ENCODE measurements at places on chromosomes 4 and X. TPM values are rescaled to one million over a fixed set of nuclear protein-coding genes. Genes with fewer than 3 reads are reported as not detected.

Gene UGT2B10
- total RNA-seq = not detected

Gene TCEAL5
- not detected for total RNA-seq

Gene PDHA2
- total RNA-seq = not detected

Gene PROM1
- 11.2 TPM for total RNA-seq

Gene EDA2R
- 7.9 TPM for total RNA-seq

DNA sequence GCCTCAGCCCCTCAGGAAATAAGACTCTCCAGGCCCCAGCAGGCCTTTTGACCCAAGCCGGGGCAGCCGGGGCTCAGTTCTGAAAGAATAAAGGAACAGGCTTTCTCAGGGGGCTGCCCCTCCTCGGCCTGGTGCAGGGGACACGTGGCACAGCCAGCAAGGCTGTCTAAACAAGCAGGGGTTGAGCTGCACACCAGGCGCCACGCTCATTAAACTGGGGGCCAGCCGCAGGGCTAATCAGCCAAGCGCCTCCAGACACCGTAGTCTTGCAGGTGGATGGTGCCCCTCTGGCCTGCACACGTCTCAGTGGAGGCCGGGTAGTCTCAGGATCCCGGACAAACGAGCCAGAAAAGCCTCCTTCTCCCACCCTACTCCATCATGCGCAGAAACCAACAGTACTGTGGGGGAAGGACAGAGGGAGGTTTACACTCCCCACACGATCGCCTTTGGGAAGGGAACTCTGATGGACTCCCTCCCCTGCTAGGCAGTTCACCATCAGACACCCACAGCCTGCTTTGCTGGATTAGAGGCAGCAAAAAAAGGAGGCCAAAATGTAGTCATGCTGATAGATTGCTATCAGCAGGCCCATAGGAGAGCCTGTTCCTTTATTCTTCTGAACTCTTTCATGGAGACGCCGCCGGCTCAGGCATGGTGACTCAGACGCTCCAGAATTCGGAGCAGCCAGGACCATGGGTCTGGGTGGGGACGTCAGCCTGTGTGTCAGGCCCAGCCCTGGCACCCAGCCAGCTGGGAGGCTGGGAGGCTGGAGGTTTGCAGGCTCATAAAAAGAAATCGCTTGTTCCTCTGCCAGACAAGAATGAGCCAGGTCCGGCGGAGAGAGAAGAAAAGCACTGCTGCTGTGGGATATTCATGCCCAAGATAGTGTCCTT is 342.4 kb downstream of the BCOR start:
- no peak overlapping the region for H3K27ac ChIP-seq
- peaks cover 11% of the 10 kb centered on the region for H3K4me1 ChIP-seq
- H3K27me3 ChIP-seq = no peaks in the 10 kb centered on the region
- no peaks in the 10 kb centered on the region for H3K36me3 ChIP-seq
- DNase-seq = peak; percentile 77

- DNase-seq = no peak
- no peak overlapping the region for H3K4me3 ChIP-seq
- no peak overlapping the region for H3K27ac ChIP-seq
- H3K36me3 ChIP-seq = no peaks in the 10 kb centered on the region
Observed at GRCh38 chr4:106583567-106583966, 215.0 kb upstream of the GIMD1 start.

DNA sequence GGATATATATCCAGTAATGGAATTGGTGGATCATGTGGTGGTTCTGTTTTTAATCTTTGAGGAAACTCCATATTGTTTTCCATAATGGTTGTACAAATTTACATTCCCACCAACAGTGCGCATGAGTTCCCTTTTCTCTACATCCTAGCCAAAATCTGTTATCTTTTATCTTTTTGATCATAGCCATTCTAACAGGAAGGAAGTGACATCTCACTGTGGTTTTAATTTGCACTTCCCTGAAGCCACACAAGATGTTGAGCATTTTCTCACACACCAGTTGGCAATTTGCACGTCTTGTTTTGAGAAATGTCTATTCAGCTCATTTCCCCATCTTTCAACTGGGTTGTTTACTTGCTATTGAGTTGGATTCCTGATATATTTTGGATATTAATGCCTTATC is 194.9 kb downstream of the CBLL2 start:
- H3K4me3 ChIP-seq = no peak overlapping the region
- H3K36me3 ChIP-seq = no peaks in the 10 kb centered on the region

DNA sequence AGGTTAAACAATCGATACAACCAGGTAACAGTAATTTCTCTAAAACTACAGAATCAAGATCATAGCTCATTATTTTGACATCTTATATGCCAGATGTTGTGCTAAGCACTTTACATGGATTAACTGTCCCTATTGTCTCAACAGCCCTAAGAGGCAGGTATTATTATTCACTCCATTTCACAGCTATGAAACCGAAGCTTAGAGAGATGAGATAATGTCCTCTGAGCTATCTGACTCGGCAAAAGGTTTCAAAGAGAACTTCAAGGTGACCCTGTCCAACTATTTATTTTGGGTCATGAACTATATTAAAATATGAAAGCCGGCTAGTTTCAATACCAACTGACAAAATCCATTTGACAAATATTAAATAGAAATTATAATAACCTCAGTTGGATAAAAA is 10.3 kb downstream of the SLC25A5 start:
- H3K4me1 ChIP-seq = no peaks in the 10 kb centered on the region
- no peak overlapping the region for H3K4me3 ChIP-seq
- no peaks in the 10 kb centered on the region for H3K36me3 ChIP-seq
- DNase-seq = no peak

GRCh38 chrX:38820751-38821150 is 19.5 kb downstream of the MID1IP1 start:
- H3K36me3 ChIP-seq = no peaks in the 10 kb centered on the region
- no peak for DNase-seq
- H3K4me3 ChIP-seq = no peak overlapping the region
- H3K27me3 ChIP-seq = no peaks in the 10 kb centered on the region
- H3K4me1 ChIP-seq = peaks cover 7% of the 10 kb centered on the region

GRCh38 chrX:136205882-136206380 is 45.3 kb downstream of the MAP7D3 start:
- H3K4me3 ChIP-seq = no peak overlapping the region
- H3K4me1 ChIP-seq = peaks cover 14% of the 10 kb centered on the region
- DNase-seq = no peak
- no peaks in the 10 kb centered on the region for H3K36me3 ChIP-seq

GRCh38 chrX:105765691-105766090 is 56.6 kb upstream of the NRK start:
- no peak for DNase-seq
- H3K27ac ChIP-seq = no peak overlapping the region
- H3K27me3 ChIP-seq = peaks cover 7% of the 10 kb centered on the region
- H3K36me3 ChIP-seq = no peaks in the 10 kb centered on the region
- no peaks in the 10 kb centered on the region for H3K4me1 ChIP-seq
- H3K4me3 ChIP-seq = no peak overlapping the region

DNA sequence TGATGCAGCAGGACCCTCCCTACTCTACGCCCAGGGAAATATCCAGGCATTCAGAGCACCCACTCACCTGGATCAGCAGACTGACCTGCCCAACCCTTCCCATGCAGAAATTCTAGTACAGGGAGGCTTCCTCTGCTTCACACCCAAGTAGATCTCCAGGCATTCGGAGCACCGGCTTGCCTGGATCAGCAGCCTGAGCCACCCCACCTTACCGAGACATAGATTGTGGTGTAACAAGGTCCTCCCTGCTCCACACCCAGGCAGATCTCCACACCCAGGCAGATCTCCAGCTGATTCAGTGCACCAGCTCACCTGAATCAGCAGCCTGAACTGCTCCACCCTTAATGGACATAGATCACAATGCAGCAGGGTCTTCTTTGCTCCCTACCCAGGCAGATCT is 215.1 kb upstream of the CPEB2 start:
- no peak overlapping the region for H3K27ac ChIP-seq
- no peak for DNase-seq
- no peak overlapping the region for H3K4me3 ChIP-seq
- no peaks in the 10 kb centered on the region for H3K27me3 ChIP-seq
- H3K4me1 ChIP-seq = no peaks in the 10 kb centered on the region

- H3K4me3 ChIP-seq = no peak overlapping the region
- H3K27ac ChIP-seq = no peak overlapping the region
- H3K27me3 ChIP-seq = no peaks in the 10 kb centered on the region
- no peaks in the 10 kb centered on the region for H3K36me3 ChIP-seq
Observed at GRCh38 chrX:74132280-74132679, 171.7 kb upstream of the ZCCHC13 start.

DNA sequence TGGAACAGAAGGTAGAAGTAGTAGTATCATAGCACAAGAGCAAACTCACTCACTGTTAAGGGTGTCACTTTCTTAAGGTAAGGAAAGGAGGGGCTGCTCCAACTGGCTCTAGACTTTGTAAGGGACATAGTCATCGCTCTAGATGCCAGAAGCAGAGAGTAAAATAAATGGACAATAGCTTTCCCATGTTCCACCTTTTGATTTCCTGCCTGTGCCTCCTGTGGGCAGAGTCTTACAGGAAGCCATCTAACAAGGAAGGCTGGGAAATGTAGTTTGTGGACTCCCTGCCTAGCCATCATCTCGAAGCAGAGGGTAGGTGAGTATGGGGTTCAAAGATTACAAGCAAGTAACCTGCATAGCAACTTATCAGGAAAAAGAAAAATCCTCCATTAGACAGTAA is 1.7 kb upstream of the METTL14 start:
- H3K27me3 ChIP-seq = no peaks in the 10 kb centered on the region
- no peak for DNase-seq
- H3K4me3 ChIP-seq = no peak overlapping the region
- peaks cover 10% of the 10 kb centered on the region for H3K4me1 ChIP-seq

- no peak for DNase-seq
- no peaks in the 10 kb centered on the region for H3K4me1 ChIP-seq
- no peaks in the 10 kb centered on the region for H3K36me3 ChIP-seq
- no peak overlapping the region for H3K4me3 ChIP-seq
- H3K27ac ChIP-seq = no peak overlapping the region
Observed at GRCh38 chrX:72366178-72366577, 60.5 kb upstream of the CITED1 start.

DNA sequence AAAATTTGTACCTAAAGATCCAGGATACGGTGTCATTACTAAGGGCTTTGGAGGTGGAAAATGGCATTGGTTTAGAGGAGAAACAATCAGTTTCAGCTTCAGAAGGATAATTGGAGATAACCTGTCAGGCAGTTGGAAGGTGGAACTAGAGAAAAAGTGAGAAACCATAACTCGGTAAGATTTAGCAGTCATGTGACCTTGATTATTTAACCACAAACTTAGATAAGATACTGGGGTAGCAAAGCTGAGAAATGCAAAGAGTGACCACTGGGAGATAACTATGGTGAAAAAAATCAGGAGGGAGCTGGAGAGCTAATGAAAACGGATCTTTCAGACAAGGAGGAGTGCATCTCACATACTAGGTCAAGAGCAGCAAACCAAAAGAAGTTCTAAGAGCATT is 58.3 kb upstream of the SMARCA5 start:
- H3K4me1 ChIP-seq = no peaks in the 10 kb centered on the region
- H3K27me3 ChIP-seq = no peaks in the 10 kb centered on the region
- H3K36me3 ChIP-seq = peaks cover 2% of the 10 kb centered on the region

DNA sequence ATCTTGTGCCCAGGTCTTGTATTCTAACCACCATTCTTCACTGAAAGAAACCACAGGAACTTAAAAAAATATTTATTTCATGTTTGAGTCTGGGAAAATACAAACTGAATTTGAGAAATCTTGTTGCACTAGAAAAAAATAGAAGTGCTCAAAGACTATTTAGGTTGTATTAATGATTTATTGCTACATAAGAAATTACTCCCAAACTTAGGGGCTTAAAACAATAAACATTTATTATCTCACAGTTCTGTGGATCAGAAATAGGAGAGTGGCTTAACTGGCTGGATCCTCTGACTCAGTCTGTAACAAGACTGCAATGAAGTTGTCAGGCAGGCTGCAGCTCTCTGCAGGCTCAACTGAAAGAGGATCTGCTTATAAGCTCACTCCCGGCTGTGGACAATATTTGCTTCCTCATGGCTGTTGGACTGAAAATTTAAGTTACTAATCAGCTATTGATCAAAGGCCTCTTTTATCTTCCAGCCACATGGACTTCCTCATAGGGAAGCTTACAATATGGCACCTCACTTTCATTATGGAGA is 295.4 kb upstream of the FAM241A start:
- no peak overlapping the region for H3K4me3 ChIP-seq
- no peaks in the 10 kb centered on the region for H3K4me1 ChIP-seq
- DNase-seq = no peak
- no peak overlapping the region for H3K27ac ChIP-seq

- peak overlapping the region; percentile 15 for H3K4me3 ChIP-seq
- peak overlapping the region; percentile 41 for H3K27ac ChIP-seq
- H3K36me3 ChIP-seq = no peaks in the 10 kb centered on the region
- no peaks in the 10 kb centered on the region for H3K27me3 ChIP-seq
- peaks cover 4% of the 10 kb centered on the region for H3K4me1 ChIP-seq
- no peak for DNase-seq
Observed at GRCh38 chrX:131830400-131831184, 192.5 kb upstream of the STK26 start.

DNA sequence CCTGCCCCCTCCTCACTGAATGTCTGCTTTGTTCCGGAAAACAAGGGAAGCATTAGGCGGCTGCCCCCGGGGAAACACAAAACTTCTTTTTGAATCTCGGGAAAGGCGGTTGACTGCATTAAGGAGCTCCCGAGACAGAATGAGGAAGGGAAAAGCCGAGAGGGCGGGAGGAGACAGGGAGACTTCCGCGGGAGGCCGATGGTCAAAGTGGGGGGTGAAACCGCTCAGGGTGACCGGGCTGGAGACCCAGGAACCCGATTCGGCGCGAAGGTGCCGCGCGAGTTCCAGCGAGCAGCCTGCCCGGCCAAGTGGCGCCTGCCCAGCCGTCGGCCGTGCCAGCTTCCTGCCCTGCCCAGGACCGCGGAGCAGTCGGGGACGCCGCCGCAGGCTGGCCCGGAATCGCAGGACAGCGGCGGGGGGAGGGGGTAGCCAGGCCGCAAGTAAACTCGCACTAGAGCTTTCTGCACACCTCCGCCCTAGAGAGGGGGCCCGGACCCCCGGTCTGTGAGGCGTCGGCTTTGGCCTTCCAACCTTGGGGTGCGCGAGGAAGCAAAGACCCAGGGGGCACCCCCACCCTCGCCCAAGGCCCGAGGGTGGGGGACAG is 55.1 kb upstream of the BCOR start:
- peaks cover 77% of the 10 kb centered on the region for H3K27me3 ChIP-seq
- H3K4me1 ChIP-seq = peaks cover 3% of the 10 kb centered on the region
- H3K4me3 ChIP-seq = peak overlapping the region; percentile 16
- no peaks in the 10 kb centered on the region for H3K36me3 ChIP-seq
- peak overlapping the region; percentile 59 for H3K27ac ChIP-seq

DNA sequence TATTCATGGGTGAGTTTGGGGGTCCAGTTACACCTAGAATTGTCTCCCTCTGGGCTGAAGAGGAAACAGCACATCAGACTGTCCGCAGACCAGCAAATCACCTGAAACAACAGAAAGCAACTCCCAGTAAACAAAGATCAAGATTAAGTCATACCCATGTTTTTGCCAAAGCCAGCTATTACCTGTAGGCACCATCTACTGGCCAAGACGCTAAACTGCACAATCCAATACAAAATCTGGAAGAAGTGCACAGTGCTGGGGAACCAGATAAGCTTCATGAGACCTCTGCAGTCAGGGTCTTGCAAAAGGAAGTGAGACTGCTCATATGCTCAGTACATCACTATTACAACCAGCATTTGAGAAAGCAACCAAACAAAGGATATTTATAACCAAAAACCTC is 157.5 kb upstream of the ITM2A start:
- H3K4me1 ChIP-seq = no peaks in the 10 kb centered on the region
- H3K36me3 ChIP-seq = no peaks in the 10 kb centered on the region
- no peaks in the 10 kb centered on the region for H3K27me3 ChIP-seq
- H3K4me3 ChIP-seq = no peak overlapping the region

All from left lung (tissue), 14 donors.